NCI-H1105 (cell line): ENCODE measurements at places on chromosomes 1 and 21.
A peak's percentile ranks its signal among the peaks of the same experiment; 100 is the strongest.

- no peak for DNase-seq
These were observed 67.8 kb downstream of the HHAT start for GRCh38 chr1:210396541-210396940.

- DNase-seq, result no peak
These were observed 11.8 kb upstream of the RAP1GAP start for GRCh38 chr1:21680918-21681317.

DNA sequence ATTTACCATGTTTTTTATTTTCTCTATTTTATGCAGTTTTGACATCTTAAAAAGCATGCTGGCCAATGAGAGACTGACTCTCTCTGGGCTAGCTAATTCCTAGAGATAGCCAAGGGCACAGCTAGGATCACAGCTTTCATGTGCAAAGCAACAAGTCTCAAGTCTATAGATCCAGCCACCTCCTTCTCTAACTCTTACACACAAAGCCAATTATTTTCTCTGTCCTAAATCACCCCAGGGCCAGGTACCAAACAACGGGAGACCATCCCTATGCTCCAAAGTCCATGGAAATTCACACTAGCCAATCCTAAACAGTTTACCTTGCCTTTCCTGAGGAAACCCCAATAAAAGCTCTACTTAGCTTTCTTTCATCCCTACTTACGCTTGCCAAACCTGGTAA is 38.0 kb downstream of the ARHGAP29 start:
- DNase-seq, result no peak

DNA sequence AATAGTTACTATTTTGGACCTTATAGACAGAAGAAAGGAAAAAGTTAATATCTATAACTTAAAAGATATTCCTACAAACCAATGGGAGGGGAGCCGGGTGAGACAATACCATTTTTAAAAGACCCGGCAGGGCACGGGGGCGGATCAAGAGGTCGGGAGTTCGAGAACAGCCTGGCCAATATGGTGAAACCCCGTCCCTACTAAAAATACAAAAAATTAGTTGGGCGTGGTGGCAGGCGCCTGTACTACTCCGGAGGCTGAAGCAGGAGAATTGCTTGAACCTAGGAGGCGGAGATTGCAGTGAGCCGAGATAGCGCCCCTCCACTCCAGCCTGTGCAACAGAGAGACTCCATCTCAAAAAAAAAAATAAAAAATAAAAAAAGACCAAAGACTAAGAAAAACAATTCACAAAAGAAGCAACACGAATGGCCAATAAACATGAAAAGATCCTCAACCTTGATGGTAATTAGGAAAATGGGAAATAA is 1.2 kb upstream of the PSMB2 start:
- DNase-seq, result no peak

GRCh38 chr1:105724286-105724685 is 1332.2 kb upstream of the PRMT6 start:
- no peak for DNase-seq

DNA sequence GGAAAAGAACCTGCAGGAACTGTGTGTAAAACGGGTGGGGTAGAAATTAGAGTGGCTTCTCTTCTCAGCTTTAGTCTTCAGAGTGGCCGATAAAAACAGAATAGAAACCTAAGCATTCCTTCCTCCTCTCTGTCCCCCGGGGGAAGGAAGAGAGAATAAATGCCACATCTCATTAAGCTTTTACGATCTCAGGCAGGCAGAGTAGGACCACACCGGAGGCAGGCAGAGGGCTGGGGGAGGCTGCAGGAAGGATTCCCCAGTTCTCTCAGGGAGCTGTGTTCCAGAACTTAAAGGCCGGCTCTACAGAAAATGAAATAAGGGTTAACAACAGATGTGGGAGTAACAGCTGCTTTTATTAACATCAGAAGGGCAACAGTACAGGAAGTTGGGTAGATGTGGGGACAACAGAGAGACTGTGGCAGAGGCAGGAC is 24.5 kb upstream of the MEF2D start:
- no peak for DNase-seq

- peak; percentile 48 for DNase-seq
These were observed 150.1 kb downstream of the PLXNA2 start for GRCh38 chr1:208093754-208094719.

DNA sequence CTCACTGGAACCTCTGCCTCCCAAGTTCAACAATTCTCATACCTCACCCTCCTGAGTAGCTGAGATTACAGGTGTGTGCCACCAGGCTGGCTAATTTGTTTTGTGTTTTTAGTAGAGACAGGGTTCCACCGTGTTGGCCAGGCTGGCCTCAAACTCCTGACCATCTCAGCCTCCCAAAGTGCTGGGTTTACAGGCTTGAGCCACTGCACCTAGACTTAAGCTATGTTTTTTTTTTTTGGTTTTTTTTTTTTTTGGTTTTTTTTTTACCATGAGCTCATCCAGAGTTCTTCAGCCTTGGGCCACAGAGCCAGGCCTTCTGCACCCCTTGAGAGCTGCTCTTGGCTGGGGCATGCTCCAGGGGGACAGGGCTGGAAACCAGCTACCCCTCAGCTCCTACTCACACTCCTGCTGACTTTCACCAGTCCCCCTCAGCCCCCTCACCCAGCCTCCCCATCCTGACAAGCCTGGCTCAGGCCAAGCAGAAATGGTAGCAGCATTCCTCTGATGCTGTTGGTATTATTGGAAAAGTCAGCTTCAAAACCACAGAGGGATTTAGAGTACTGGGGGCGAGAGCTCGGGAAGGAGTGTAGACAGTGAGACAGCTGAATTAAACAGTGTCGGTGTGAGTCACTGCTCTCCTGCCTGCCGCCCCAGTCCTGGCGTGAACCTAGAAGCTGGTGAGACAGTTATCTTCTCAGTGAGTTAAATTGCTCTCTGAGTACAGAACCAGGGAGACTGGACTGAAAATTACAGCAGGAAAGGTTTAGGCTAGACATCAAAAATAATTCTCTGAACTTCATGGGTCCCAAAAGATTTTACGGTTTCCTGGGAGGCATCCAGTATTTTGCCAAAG is 63.7 kb downstream of the NAV1 start:
- no peak for DNase-seq

- DNase-seq, result no peak
These were observed 33.4 kb upstream of the RNPC3 start for GRCh38 chr1:103492003-103492625.

DNA sequence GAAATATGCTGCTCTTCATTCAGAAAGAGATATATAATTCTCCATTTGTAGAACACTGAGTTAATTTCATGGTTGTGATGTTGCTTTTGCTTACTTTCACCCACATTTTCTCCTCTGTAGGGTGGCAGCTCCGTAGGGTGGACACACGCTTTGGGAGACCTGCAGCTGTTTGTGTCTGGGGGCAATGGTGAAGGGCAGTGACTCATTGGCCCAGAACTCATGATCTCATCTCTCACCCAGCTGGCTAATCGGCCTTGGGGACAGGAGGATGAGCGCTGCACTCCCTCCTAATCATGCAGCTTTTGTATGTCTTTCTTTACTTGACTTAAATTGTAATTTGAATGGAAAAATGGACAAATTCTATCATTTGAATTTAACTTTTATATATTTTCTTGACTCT is 9.6 kb downstream of the DISC1 start:
- no peak for DNase-seq

DNA sequence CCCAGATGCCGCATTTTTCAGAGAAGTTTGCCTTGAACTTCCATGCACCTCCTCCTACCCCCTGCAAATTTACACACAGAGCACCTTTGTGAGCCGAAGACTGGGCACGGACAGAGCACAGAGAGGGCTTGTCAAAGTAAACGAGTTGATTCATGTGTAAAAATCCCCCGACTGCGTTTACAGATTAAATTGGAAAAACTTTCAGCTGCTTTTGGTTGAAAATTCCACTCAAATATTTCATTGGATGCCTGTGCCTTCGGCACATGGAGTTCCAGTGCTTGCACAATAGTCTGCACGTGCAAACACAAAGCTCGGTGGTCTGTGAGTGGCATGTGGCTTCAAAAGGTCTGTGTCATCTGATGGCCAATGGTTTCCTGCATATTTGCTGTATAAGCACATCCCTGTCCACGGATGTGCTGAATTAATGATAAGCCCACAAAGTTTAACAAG is 177.5 kb downstream of the SETD4 start:
- DNase-seq, result no peak

GRCh38 chr1:209715314-209715713 is 10.7 kb downstream of the HSD11B1 start:
- DNase-seq, result no peak
